Left renal pelvis (tissue), 4 donors: ENCODE measurements at places on chromosomes 6 and 20.

DNA sequence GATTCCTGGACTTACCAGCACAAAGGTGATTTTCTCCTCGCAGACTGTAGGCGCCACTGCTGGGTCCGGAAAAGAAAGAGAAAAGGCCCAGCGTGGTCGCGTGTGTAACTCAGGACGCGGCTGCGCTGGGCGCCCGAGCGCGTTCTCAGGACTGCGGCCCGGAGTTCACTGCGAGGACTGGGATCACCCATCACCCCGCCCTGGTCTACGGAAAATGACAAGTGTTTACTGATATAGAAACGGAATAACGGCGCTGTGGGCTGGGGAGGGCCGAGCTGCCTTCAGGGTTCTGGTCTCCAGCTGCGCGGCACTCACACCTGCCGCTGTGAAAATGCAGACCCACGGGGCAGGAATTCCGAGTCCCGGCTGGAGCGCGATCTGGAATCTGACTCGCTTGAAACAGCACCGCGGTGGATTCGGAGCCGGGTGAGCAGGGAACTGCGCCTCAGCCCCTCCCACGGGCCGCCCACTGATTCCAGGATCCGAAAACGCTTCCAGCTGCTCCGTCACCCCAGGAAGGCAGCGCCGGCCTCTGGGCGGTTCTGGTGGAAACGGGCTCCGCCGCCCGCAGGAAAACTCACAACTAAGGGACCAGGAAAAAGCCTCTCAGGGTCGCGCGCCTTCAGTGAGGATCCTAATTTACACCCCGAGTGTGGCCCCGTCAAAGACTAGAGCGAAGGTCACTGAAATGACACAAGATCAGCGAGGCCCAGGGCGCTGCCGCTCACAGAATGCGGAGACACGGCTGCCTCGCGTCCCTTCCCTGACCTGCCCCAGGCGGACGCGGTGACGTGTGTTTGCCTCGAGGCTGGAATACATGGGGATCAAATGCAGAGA lies 34.5 kb downstream of the HLA-A start:
- DNase-seq, result peak; percentile 50

GRCh38 chr20:2652724-2653555 lies 508 bp downstream of the NOP56 start:
- DNase-seq, result peak; percentile 24

GRCh38 chr6:20817806-20818320 lies 283.6 kb downstream of the CDKAL1 start:
- no peak for DNase-seq

- no peak for DNase-seq
Observed at GRCh38 chr6:150435832-150436231, 67.0 kb downstream of the IYD start.

GRCh38 chr6:118783931-118784550 lies 109.9 kb upstream of the ASF1A start:
- no peak for DNase-seq

GRCh38 chr6:62150048-62150663 lies 135.9 kb downstream of the KHDRBS2 start:
- DNase-seq, result peak; percentile 14

- DNase-seq, result no peak
Observed at GRCh38 chr6:112613410-112613809, 266.3 kb downstream of the RFPL4B start.

DNA sequence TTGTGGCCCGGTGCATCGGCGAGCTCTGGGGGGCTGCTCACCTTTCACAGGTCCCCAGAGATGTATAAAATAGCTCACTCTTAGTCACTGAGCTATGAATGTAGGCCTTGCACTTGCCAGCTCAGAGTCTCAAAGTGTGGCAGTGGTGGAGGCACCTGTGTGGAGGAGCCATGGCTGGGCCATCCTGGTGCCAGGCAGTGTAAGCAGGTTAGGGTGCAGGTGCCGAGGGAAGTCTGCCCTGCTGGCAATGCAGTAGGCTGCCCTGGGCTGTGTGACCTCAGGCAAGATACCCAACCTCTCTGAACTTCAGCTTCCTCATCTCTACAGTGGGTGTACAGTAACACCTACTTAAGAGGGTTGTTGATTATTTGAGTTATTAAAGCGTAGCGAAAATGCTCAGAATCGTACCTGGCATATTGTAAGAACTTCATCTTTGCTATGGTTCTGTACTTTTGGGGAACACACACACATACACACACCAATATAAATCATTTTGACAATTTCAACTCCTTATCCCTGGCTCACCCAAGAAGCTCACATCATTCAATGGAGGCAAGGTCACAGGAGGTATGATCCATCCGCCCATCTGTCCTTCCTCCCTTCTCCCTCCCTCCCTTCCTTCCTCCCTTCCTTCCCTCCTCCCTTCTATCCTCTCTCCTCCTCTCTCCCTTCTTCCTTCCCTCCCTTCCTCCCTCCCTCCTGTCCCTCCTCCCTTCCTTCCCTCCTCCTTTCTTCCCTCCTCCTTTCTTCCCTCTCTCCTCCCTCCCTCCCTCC lies 66.8 kb upstream of the STX16 start:
- DNase-seq, result no peak

DNA sequence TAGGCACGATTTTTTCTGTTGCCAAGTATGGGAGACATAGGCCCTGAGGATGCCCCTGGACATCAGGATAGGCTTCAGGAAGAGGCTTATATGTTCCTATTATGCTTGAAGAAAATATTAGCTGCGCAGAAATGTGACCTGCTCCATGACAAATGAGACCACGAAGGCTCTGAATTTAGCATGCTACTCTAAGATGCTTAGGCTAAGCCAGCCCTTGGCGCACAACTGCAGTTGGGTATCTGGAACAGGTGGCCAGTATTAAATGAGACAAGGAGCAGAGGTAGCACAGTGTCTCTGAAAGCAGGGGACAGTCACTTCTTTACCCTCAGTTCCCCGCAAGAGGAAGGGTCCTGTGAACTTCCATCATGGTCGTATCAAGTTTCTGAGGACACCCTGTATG lies 90.0 kb downstream of the RREB1 start:
- no peak for DNase-seq

DNA sequence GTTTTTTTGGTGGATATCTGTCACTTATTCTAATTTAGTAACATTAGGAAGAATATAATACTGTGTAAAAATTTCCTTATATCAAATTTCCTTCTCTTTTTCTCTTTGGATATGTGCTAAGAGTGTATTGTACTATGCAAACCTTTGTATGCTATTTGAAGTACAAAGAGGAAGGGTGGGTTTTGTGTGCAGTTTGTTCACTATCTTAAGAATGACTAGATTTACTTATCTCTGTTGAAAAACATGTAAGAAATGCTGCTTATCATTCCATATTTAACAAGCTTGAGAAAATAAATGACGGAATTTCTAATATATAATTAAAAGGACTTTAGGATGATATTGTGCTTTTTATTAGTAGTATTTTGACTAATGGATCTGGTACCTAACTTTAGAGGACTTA lies 13.1 kb downstream of the CD2AP start:
- DNase-seq, result no peak

- no peak for DNase-seq
Observed at GRCh38 chr6:137231895-137232294, 12.7 kb upstream of the IFNGR1 start.

GRCh38 chr20:5827098-5827853 lies 77.1 kb downstream of the SHLD1 start:
- no peak for DNase-seq

- no peak for DNase-seq
Observed at GRCh38 chr20:41422953-41423352, 56.3 kb upstream of the EMILIN3 start.

DNA sequence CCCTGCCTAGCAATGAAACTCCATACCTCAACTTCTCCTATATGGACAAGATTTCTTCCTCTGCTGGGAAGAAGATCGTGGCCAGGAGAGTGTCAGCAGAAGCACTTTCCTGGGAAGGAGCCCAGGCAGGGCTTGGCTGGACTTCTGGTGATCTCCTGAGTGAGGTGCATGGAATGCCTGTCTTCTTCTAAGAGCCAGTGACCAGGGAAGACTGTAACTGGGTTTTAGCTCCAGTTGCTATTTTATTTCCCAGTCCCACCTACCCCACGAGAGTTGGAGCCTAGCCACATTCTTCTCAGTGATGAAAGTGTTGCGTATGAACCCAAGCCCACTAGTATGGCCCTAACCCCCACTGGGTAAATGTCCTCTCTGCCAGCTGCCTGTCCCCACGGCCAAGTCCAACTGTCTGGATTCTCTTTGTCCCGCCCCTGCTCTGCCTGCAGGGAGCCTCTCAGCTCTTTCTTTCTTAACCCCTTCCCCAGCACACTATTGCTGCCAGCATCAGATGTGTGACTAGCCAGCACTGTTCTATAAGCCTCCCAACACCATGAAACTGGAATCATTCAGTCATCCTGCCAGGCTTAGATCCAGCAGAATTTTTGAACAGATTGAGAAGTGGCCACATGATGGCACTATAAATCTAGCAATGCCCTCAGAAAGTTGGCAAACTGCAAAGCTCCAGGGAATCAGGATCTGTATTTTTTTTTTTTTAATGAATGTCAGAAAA lies 69.8 kb upstream of the FAM184A start:
- DNase-seq, result peak; percentile 49

DNA sequence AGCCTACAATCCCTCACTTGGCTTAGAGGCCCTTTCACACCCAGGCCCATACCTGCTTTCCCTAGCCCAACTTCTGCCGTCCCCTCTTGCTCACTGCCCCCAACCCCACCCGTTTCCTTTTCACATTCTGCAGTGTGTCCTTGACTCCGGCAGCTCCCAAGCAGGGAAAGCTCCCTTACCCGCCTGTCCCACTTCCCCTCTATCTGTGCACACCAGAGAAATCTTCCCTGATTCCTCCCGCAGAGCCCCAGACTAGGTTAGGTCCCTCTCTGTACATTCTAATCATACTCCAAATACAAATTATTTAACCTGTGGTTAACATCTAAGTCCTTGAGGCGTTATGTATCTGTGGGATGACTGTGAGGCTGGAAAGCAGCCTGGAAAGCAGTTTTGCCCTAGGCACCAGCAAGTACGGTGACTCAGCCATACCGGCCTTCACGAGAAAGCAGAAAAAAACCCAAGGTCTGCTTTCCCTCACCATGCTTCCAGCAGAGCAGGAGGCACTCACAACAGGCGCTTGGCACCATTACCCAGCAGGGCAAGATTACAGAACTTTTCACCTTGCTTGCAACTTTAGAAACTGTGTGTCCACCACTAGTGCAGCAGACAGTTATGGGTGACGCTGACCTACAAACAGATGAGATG lies 22.3 kb downstream of the ELOVL5 start:
- no peak for DNase-seq

- no peak for DNase-seq
Observed at GRCh38 chr6:115898246-115898645, 162.4 kb downstream of the FRK start.

DNA sequence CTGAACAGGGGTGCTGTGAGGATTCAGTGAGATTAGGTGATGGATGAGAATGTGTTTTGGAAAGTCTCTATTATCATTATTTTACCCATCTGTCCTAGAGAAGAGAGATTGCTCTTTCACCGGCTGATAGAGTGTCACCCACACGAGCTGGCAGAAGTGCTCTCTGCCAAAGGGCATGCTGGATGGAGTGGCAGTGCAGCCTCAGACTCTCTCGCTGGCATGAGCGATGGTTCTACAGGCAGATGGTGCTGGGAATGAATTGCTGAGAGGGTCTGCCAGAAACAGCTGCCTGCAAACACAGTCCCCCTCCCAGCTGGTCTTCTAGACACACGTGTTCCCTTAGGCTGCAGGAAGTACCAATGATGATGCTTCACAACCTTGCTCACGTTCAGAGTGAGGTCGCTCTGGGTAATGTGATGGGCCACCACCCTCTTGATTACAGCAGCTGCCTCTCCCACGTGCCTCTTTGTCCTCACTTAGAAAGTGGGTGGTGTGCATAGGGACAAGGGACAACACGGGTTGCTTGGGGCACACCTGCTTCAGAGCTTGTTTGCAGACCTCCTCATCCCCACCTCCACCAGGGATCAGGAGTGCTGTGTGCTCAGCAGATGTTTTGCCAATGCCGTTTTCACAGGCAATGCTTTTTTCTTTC lies 84.7 kb downstream of the FOXA2 start:
- DNase-seq, result no peak

DNA sequence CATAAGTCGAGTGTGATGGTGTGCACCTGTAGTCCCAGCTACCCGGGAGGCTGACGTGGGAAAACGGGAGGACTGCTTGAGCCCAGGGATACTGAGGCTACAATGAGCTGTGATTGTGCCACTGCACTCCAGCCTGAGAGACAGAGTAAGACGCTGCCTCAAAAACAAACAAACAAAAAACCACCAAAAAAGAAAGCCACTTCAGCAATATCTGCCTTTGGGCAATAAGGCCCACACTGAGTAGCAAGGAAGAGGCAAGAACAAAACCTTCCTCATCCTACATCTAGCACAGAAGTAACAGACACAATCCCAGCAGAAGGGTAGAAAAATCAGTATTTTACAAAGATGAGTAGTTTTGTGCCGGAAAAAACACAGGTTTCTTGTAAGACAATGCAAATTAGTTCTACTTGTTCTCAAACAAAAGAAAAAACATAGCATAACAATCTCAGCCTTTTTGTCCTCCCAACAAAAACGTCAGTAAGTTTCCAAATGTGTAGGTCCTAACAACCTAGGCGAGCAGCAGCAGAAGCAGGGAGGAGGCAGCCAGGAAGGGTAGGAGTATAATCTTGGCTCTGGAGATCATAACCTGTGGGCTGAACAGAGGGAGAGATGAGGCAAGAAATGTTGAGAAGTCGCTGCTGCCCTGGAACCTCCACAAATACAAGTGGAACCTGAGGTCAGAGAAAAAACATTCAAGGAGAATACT lies 5.7 kb downstream of the PPP1R10 start:
- DNase-seq, result no peak

- DNase-seq, result no peak
Observed at GRCh38 chr20:58146081-58146745, 82.2 kb downstream of the ANKRD60 start.

DNA sequence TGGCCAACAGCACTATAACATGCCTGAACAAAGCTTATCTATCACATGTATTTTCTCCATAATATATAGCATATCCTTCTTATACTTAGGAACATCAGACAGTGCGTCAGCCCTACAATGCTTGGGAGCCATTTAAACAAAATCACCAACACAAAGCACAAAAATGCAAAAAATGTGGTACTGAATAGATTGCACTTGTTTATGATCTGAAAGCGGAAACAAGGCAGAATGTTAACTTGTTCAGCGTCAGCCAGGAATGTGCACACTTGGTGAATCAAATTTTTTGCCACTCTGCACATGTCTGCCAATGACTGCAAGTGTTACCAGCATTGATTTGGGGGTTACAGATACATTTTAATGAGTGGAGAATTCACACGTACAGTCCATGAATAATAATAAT lies 14.8 kb downstream of the SLC35A1 start:
- DNase-seq, result no peak

DNA sequence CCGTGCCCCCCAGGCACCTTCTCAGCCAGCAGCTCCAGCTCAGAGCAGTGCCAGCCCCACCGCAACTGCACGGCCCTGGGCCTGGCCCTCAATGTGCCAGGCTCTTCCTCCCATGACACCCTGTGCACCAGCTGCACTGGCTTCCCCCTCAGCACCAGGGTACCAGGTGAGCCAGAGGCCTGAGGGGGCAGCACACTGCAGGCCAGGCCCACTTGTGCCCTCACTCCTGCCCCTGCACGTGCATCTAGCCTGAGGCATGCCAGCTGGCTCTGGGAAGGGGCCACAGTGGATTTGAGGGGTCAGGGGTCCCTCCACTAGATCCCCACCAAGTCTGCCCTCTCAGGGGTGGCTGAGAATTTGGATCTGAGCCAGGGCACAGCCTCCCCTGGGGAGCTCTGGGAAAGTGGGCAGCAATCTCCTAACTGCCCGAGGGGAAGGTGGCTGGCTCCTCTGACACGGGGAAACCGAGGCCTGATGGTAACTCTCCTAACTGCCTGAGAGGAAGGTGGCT lies 960 bp downstream of the TNFRSF6B start:
- no peak for DNase-seq
